ENCODE measurements at places on chromosomes 2 and 18. TPM values are rescaled to one million over a fixed set of nuclear protein-coding genes. Genes with fewer than 3 reads are reported as not detected.

The WNT10A gene
- total RNA-seq, result 0.08 TPM

The ANKRD53 gene
- 1.3 TPM for total RNA-seq

The GRP gene
- total RNA-seq, result not detected

The HOXD13 gene
- total RNA-seq, result not detected

The PRKAG3 gene
- 0.40 TPM for total RNA-seq

The CRYGC gene
- not detected for total RNA-seq

The SCN9A gene
- total RNA-seq, result 1.0 TPM

The ECEL1 gene
- not detected for total RNA-seq

The CHRNA1 gene
- 4.1 TPM for total RNA-seq

The SRD5A2 gene
- total RNA-seq, result not detected

The CAPN10 gene
- total RNA-seq, result 15.6 TPM

The PROKR1 gene
- total RNA-seq, result 0.13 TPM

The TCF7L1 gene
- 1.4 TPM for total RNA-seq

The PLB1 gene
- not detected for total RNA-seq

The C2orf80 gene
- not detected for total RNA-seq

The LCLAT1 gene
- total RNA-seq, result 17.8 TPM

The ALPP gene
- not detected for total RNA-seq

The SLC5A7 gene
- not detected for total RNA-seq

The KLHL30 gene
- total RNA-seq, result not detected

The HRH4 gene
- total RNA-seq, result not detected

The SETBP1 gene
- total RNA-seq, result 10.4 TPM

The SLC66A3 gene
- total RNA-seq, result 18.5 TPM

The GATA6 gene
- 27.4 TPM for total RNA-seq

The OR6B2 gene
- not detected for total RNA-seq

The SLC19A3 gene
- total RNA-seq, result 1.0 TPM

The MRPL33 gene
- 115 TPM for total RNA-seq

The ALKAL2 gene
- 1.2 TPM for total RNA-seq

The IL37 gene
- not detected for total RNA-seq

The SIX2 gene
- 0.72 TPM for total RNA-seq

The NDUFB3 gene
- 60.0 TPM for total RNA-seq
